ENCODE measurements at places on chromosomes 12 and 14. TPM values are rescaled to one million over a fixed set of nuclear protein-coding genes. Genes with fewer than 3 reads are reported as not detected.

The PTPRR gene
- not detected for total RNA-seq

The ARMH4 gene
- total RNA-seq = not detected

The DEGS2 gene
- 0.68 TPM for total RNA-seq

The DMAC2L gene
- 19.0 TPM for total RNA-seq

The RNASE7 gene
- total RNA-seq = not detected

The USP44 gene
- total RNA-seq = 5.9 TPM
